Pulmonary artery endothelial cell (primary cell): ENCODE measurements at places on chromosomes 7 and 10.

- DNase-seq, result no peak
Observed at GRCh38 chr10:53029449-53029848, 256.9 kb upstream of the MBL2 start.

DNA sequence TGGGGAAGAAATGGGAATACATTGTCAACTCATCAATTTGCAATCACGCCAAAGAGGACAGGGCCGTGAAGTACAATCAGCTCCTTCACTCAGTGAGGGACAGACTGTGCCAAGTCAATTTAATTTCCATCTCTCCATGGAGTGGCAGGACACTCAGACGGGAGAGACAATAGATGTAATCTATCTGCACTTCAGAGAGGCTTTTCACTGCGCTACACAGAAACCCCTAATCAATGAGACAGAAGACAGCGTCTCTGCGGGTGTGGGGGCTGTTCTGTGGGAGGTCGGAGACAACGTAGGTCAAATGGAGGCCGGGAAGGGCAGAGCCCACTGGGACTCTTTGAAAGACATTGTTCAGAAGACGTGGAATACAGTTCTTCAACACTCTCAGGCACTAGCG is 541.0 kb upstream of the ADARB2 start:
- no peak for DNase-seq

- DNase-seq, result no peak
Observed at GRCh38 chr7:139526578-139527544, 3.4 kb downstream of the CLEC2L start.

GRCh38 chr7:143269251-143269650 is 6.0 kb downstream of the GSTK1 start:
- DNase-seq, result no peak
